ENCODE measurements at places on chromosomes 1 and 21.

GRCh38 chr1:81834921-81835698 is 34.4 kb downstream of the ADGRL2 start:
- H3K4me1 ChIP-seq, result no peaks in the 10 kb centered on the region
- no peaks in the 10 kb centered on the region for H3K36me3 ChIP-seq
- no peaks in the 10 kb centered on the region for H3K27me3 ChIP-seq
- no peak overlapping the region for H3K4me3 ChIP-seq
- peak; percentile 52 for DNase-seq

DNA sequence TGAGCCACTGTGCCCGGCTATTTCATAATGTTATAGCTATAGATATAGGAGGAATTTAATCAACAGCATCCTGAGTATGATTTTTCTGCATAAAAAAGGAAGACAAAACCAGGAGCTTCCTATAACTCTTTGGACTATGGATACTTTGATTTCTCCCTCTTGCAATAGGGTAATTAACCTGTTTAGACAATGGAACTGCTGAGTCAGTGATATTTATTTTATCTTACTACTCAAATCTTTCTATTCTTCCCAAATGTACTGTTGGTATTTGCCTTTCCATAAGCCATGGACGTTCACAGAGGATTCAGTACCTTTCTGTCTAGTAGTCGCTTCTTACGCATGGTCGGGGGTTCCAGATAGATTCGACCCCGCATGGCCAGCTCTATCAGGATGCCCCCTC is 33.6 kb downstream of the GOLPH3L start:
- no peak overlapping the region for H3K4me3 ChIP-seq
- no peak overlapping the region for H3K27ac ChIP-seq
- H3K4me1 ChIP-seq, result peaks cover 2% of the 10 kb centered on the region
- DNase-seq, result no peak

GRCh38 chr1:25781130-25781433 is 18.9 kb upstream of the SELENON start:
- H3K4me3 ChIP-seq, result no peak overlapping the region
- no peaks in the 10 kb centered on the region for H3K27me3 ChIP-seq
- no peak overlapping the region for H3K27ac ChIP-seq
- DNase-seq, result no peak
- H3K4me1 ChIP-seq, result no peaks in the 10 kb centered on the region
- no peaks in the 10 kb centered on the region for H3K36me3 ChIP-seq

DNA sequence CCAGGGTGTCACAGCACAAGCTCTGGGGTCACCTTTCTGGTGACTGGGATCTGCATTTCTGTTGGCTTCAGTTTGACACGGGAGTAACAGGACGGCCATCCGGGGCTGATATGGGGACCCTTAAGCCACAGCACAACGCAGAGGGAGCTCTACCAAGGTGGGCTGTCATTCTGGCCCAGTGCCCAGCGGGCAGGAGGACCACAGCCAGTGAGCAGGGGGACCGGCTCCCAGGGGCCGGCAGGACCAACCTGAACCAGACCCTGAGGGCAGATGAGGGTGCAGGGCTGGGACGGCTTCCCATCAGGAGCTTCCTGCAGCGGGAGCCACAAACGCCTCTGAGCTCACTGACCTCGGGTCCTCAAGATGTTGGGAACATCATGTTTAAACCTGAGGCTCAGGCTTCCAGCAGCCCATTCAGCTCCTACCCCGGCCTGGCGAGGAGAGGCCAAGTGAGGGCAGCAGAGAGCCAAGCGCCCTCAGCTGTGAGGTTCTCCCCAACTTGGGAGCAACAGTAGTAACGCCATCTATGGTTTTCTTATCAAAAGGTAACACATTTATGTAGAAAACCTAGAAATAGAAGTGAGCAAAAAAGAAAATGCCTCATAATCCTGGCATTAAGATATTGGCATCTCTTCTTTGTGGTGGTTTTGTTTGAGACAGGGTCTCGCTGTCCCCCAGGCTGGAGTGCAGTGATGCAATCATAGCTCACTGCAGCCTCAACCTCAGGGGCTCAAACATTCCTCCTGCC is 26.8 kb downstream of the TMEM201 start:
- DNase-seq, result peak; percentile 34
- no peaks in the 10 kb centered on the region for H3K4me1 ChIP-seq
- no peaks in the 10 kb centered on the region for H3K27me3 ChIP-seq
